Stimulated activated CD4-positive, alpha-beta T cell treated with anti-CD3 and anti-CD28 coated beads, Interleukin-2, amount 100 ng/mL, for 48 hours (primary cell): ENCODE measurements at places on chromosomes 2 and 18.

- no peak for DNase-seq
Observed at GRCh38 chr18:39190508-39190907, 1624.9 kb upstream of the CELF4 start.

DNA sequence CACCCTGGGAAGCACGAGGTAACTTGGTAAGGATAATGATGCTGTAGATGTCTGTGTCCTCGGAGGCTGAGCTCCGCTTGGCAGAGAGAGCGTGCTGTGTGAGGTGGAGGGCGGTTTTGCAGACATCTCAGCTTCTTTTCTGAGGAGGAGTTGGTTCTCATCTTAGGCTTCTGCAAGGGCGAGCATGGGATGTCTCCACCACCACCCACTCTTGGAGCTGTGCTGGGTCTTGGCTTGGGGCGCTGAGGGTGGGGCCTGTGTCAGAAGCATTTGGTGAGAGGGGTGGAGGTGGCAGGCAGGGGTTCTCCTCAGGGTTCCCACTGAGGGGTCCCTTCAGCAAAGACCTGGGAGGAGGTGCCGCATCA, 9.2 kb downstream of the OXER1 start:
- DNase-seq = no peak

GRCh38 chr18:48486754-48487153, 52.1 kb upstream of the CTIF start:
- DNase-seq = no peak

GRCh38 chr2:120346667-120347358, 877 bp downstream of the INHBB start:
- DNase-seq = no peak

DNA sequence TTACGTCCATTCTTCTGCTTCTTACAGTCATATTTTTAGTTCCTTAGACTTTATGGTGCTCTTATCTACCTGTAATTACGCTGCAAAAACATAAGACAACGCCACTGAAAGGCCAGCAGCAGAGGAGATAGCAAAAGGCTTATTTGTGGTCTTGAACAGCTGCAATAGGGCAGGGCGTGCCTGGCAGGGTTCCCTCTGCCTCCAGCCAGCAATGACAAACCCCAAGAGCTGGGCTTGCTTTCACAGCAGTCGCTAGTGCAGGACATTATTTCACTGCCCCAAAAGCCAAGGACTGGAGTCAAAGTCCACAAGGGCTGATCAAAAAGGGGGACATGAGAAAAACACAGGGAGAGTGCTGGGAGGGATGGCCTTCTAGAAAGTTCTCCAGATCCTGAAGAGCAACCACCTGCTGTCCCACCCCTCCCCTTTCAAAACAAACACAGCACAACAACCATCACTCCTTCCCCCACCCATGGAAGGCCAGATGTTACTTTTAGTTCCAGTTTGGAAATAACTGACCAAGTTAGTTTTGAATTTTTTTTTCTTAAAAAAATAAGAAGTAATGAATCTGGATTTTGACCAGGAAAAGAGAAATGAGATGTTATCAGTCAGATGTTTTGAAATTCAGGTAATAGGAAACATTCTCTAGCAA, 127.8 kb downstream of the RBMS1 start:
- no peak for DNase-seq

- no peak for DNase-seq
Observed at GRCh38 chr2:60476206-60476954, 77.1 kb downstream of the BCL11A start.

- DNase-seq = no peak
Observed at GRCh38 chr18:23580677-23581367, 5.5 kb downstream of the NPC1 start.

DNA sequence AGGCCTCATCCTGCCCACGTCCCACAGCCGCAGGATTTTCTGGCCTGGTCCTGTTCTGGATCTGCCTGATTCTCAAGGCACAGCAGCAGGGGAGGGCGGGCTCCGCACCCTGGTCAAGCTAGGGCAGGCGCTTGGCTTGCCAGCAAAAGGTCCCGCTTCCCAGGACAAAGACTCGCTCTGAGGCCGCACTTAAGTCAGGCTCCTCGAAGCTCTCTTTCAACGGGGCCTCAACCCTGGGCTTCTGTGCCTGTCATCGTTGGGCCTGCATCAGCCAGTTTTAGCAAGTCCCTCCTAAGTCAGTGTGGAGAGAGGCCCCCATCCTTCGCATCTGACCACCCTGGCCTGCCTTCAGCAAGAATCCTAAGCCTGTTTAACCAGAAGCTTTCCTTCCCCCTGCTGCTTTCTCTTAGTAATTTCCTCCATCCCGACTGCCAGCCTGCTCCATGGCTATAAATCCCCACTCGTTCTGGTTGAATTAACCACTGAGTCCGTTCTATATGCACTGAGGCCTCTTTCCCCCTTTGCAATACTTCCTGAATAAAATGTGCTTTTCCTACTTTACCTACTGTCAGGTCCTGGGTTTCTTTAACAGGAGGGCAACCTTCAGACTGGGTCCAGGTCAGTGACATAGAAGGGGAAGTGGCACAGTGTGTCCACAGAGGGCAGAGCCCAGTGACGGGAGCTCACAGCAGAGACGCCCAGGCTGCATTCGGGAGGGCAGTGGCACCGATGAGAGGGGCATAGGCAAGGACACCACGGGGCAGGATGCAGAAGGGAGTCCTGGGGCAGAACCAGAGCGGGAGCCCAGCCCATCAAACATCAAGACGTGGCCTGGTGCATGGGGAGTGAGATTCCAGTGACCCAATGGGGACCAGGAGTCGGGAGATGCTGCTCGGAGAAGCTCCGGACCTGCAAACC, 62.7 kb downstream of the SP110 start:
- DNase-seq = no peak
